Activated CD4-positive, CD25-positive, alpha-beta regulatory T cell (primary cell): ENCODE measurements at places on chromosomes 3 and 15.

DNA sequence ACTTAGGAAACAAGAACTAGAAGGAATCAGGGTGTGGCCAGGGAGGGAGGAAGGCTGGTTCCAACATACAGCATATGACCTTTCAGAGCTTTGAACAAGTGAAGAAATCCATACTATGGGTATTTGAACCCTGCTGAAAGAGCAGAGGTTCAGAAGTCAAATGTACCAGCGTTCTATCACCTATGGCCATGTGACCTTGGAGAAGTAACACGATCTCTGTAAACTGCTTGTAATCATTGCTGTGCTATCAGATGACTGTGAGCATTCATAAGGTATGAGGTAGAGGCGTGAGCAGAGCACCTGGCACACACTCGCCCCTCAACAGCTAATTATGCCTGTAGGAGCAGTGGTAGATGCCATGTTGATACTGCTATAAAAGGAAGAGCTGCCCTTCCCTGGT lies 55.2 kb downstream of the KLHL6 start:
- no peak for DNase-seq

DNA sequence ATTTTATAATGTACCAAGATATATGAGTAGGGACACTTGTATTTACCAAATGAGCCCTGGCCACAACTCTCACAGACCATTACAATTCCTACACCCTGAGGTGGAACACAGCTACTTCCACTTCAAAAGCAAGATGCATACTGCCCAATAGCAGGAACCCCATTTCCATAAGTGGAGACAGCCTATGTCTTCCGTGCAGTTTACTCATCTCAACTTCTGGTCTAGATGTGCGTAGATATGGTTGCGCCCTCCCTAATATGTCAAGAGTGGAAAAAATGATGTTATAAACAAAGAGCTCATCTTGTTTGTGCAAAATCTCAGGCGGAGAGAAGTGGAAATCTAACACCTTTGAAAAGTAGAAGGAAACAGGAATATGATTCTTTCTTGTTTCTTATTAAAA lies 44.6 kb downstream of the RAB27A start:
- no peak for DNase-seq

DNA sequence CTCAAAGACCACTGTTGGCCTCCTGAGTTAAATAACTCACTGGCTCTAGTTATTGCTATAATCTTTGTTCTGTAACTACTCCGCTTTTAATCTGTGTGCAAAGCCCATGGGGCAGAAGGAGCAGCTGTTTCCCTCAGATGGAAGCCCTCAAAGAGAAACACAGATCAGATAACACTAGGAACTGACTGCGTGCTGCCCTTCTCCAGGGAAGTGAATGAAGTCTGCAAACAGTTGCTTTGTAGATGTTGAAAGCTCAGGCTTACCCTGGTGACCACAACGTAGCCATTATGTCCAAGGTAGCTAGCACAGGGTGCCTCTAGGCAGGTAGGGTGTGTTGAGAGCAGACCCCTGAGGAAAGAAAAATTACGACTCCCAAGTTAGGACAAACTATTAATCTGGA lies 152.3 kb upstream of the STAC start:
- DNase-seq = no peak

- DNase-seq = no peak
These were observed 576.1 kb downstream of the PDCD6IP start for GRCh38 chr3:34374521-34374920.

- no peak for DNase-seq
These were observed 19.5 kb upstream of the CAV3 start for GRCh38 chr3:8713901-8714759.

GRCh38 chr3:186946756-186947375 lies 16.5 kb downstream of the ST6GAL1 start:
- DNase-seq = no peak

GRCh38 chr3:137062250-137062649 lies 104.5 kb downstream of the IL20RB start:
- no peak for DNase-seq

DNA sequence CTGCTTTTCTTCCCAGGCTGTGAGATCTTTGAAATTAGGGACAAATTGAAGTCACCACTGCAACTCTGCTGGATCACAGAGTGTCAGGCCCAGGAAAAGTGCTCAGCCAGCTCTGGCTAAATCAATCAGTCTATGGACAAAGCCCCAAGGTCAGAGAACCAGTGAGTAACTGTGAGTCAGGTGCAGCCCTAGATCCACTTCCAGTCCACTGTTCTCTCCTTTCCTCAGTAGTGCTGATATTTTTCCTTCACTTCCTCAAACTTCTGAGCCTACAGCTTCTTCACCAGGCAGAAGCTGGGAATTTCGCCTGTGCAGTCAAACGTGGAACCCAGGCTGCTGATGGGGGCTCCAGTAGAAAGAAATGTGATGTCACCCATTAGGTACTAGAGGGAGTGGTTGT lies 75.1 kb upstream of the TRIM42 start:
- no peak for DNase-seq

GRCh38 chr15:70343961-70344621 lies 246.4 kb upstream of the TLE3 start:
- DNase-seq = no peak

DNA sequence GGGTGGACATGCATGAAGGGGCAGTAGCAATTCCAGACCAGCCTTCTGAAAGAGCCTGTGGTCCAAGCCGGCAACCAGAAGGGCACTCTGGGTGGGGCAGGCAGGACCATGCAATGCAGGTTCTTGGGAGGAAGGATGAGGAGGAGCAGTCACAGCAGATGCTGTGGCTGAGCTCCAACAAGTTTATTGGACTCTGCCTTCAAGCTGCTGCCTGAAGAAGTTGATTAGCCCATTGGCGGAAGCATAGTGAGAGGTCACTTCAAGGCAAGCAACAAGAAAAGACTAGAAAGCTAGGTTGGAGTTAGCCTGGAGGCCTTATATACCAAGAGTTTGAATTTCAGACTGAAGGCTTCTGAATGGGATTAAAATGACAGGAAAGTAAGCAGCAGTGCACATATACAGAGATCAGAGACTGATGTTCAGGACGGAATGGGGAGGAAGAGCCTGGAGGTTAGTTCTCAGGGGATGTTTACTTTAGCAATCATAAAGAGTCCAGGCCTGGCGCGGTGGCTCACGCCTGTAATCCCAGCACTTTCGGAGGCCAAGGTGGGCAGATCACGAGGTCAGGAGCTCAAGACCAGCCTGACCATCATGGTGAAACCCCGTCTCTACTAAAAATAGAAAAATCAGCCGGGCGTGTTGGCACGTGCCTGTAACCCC lies 39.9 kb downstream of the SFMBT1 start:
- no peak for DNase-seq

- no peak for DNase-seq
These were observed 72.5 kb upstream of the POLG start for GRCh38 chr15:89406940-89407607.

DNA sequence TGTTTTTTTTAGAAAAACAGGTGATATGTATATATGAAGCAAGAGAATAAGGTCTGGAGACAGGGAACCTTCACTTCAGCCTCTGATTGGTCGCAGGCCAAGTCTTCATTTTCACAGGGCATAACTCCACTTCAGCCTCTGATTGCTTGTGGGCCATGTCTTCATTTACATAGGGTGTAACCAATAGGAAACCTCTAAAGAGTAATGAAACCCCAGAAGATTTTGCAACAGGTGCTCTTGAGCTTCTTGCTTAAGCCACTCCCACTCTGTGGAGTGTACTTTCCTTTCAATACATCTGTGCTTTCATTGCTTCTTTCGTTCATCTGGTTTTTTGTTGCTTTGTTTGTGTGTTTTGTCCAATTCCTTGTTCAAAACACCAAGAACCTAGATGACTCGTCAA lies 22.6 kb upstream of the SCG3 start:
- no peak for DNase-seq

DNA sequence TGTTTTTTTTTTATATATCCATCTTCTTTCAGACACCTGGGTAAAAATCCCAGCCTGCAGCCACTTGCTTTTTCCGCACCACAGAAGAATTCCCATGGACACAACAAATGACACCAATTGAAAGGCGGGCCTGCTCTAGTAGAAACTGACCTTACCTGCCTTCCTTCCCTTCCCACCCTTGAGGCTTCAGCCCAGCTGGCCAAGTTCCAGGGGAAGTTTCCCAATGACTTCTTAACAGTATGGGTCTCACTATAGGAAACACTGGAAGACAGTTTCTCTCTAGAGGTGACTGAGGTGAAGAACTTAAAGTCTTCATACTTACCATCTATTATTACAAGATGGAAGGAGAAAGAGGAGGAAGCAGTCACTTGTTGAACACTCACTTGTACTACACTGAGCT lies 714.2 kb upstream of the NR2F2 start:
- DNase-seq = no peak

DNA sequence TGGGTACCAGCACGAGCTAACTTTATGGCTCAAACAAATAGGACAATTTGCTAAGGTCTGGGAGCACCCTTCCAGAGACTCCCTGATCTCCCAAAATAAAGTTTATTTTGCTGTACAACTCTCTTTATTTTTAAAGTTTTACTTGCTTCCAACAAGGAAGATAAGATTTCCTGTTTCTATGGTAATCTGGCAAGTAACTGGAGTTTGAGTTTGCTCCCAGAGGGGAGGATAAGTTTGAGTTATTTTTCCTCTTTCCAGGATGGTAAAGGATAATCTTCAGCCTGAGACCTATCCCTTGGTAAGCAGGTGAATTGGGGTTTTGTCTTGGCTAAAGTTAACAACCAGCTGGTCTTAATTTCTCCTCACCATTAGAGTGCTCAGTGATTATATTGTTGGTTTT lies 1019.4 kb upstream of the ALCAM start:
- no peak for DNase-seq

DNA sequence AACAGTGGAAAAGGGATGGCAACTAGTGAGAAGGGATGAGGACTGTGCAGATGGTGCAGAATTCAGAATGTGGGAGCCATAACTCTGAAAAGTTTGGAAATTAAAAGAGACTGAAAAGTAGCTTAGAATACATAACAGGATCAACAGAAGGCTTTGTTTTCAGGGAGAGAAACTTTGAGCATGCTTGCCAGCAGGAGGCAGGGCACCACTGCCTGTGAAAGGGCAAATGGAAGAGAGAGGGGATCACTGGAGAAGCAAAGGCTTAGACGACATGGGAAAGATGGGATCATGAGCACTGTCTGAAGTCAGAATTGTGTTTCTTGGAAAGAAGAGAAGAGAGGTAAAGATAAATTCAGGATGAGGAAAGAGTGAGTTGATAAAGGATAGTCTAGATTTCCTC lies 99.6 kb downstream of the ABI3BP start:
- DNase-seq = no peak
